ENCODE measurements at places on chromosomes 5 and 9.
A peak's percentile ranks its signal among the peaks of the same experiment; 100 is the strongest.

DNA sequence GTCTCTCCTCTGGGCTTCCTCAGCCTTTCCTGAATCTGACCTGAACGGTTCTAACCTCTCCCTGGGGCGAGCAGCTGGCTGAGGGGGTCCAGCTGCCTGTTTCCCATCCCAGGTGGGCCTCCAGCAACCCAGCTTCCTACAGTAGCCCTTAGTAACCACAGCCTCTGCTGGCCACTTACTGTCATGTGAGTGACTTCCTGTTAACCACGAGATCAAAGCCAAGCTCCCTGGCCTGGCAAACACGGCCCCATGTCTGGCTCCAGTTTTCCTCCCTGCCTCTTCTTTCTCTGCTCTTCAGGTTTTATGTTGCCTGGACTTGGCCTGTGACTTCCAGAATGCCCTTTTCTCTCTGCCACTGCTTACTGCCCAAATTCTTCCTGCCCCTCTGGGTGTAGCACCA, 47.2 kb upstream of the DAB2IP start:
- peak; percentile 60 for DNase-seq

DNA sequence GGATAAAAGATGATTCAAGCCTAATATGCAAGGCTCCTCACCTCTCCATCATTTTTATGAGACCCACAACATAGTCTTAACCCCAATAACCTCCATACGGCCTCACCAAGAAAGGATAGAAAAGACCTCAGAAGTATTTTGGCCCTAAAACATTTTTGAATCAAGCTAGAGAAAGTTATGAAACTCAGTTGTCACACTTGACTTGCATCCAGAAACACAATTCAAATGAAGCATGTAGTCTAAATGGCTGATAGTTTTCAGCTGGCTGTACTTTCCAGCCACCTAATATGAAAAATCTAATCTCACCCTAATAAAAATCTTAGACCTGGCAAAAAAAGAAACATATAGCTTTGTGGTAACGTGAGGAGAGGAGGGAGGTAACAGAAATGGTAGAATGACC, 116.1 kb downstream of the ARL15 start:
- no peak for DNase-seq

DNA sequence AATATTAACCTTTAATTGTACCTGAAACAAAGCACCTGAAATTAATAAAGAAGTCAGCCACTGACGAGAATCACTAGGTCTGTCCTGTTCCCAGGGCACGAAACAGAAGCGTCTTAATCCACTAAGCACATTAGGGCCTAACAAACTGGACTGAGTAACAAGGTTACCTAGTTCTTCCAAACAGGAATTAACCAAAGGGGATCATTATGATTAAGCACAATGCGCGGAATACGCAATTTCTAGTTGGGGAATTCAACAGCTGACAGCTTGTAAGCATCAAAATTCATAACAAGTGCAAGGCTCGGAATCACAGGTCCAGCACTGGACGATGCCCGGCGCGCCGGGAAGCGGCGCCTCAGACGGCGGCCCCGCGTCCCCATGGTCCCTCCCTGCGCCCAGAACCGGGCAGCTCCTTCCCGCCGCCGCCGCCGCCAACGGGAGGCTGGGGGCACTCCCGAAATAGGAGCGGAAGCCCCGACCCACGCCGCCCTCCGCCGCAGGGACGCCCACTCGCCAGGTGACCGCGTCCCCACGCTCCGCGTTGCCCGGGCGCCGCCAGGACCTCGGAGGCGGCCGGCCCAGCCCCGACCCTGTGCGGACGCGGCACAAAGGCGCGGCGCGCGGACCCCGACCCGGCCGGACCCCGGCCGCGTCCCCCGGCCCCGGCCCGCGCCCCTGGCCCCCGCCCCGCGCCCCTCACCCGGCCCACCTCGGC, 898 bp downstream of the CAMSAP1 start:
- DNase-seq, result peak; percentile 62

- DNase-seq, result no peak
Observed at GRCh38 chr9:35892051-35892450, 14.0 kb upstream of the HRCT1 start.

- no peak for DNase-seq
Observed at GRCh38 chr5:176647843-176648473, 674 bp downstream of the TSPAN17 start.

DNA sequence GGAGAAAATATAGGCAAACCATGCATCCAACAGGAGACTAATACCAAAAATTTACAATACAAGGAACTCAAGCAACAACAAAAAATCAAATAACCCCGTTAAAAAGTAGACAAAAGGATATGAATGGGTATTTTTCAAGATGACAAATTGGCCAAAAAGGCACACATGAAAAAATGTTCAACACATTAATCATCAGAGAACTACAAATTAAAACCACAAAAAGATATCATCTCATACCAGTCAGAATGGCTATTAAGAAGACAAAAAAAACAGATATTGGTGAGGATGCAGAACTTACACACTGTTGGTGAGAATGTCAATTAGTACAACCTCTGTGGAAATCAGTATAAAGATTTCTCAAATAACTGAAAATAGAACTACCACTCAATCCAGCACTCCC, 35.0 kb downstream of the TEX10 start:
- DNase-seq, result no peak

GRCh38 chr9:13267743-13268142, 11.7 kb downstream of the MPDZ start:
- DNase-seq, result no peak
